ENCODE measurements at places on chromosomes 7 and 10. TPM values are rescaled to one million over a fixed set of nuclear protein-coding genes. Genes with fewer than 3 reads are reported as not detected.

Gene RELN
- 0.57 TPM for total RNA-seq

Gene CCL26
- total RNA-seq = 0.83 TPM

Gene DPP6
- not detected for total RNA-seq

Gene SCD
- 16.8 TPM for total RNA-seq

Gene JAZF1
- 42.5 TPM for total RNA-seq

All from cardiac septum (tissue), 1 donor.